Fibroblast of lung (primary cell): ENCODE measurements at places on chromosomes 16 and 17. TPM values are rescaled to one million over a fixed set of nuclear protein-coding genes. Genes with fewer than 3 reads are reported as not detected.
A peak's percentile ranks its signal among the peaks of the same experiment; 100 is the strongest.

TBX2 gene
- 98.1 and 148 TPM in 2 replicates for total RNA-seq

GRCh38 chr16:50440531-50440930 lies 71.7 kb upstream of the BRD7 start:
- no peaks in the 10 kb centered on the region for H3K4me1 ChIP-seq
- no peaks in the 10 kb centered on the region for H3K27me3 ChIP-seq
- no peak overlapping the region for H3K4me3 ChIP-seq
- H3K27ac ChIP-seq, result no peak overlapping the region

KCNH4 gene
- not detected in 2 replicates for total RNA-seq

HS3ST3A1 gene
- 28.5 and 48.7 TPM in 2 replicates for total RNA-seq

- H3K36me3 ChIP-seq, result peaks cover 2% of the 10 kb centered on the region
- DNase-seq, result no peak
- H3K27ac ChIP-seq, result no peak overlapping the region
- no peaks in the 10 kb centered on the region for H3K27me3 ChIP-seq
- peaks cover 24% of the 10 kb centered on the region for H3K4me1 ChIP-seq
Measured at GRCh38 chr16:50209546-50210265, 56.6 kb downstream of the TENT4B start.

GRCh38 chr17:3809135-3809534 lies 8.1 kb upstream of the ITGAE start:
- no peak overlapping the region for H3K27ac ChIP-seq
- no peaks in the 10 kb centered on the region for H3K4me1 ChIP-seq
- H3K4me3 ChIP-seq, result no peak overlapping the region
- peaks cover 9% of the 10 kb centered on the region for H3K36me3 ChIP-seq
- DNase-seq, result no peak

DNA sequence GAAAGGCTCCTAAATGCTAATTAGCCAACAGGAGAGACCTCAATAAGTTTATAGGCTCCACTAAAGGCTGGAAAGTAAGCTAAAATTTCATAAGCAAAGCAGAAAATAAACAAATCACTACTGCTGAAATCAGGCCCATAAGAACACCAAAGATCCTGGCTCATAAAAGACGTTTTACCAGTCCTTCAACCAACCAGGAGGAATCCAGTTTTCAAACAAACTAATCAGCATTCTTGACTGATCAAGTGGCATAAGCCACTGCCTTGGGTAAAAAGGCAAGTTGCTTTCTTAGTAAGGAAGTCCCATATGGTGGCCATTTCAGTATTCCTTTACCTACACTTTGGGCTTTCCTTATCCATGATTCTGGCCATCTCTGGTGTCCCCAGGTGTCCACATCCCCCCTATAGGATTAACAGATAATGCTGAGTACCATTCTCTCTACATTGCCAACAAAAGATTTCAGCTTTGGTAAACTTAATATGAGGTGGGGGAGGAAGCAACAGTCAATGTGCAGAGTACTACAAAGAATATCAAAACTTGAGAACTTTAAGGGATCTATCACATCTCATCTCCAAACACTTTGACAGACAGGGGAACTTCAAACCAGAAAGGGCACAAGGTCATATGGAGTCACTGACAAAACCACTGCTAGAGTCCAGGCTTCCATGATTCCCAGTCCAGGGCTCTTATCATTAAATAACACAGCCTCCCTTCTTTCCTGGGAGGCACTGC lies 1.3 kb downstream of the TOM1L2 start:
- H3K27me3 ChIP-seq, result no peaks in the 10 kb centered on the region
- H3K4me3 ChIP-seq, result peak overlapping the region; percentile 89
- peaks cover 4% of the 10 kb centered on the region for H3K4me1 ChIP-seq
- peak overlapping the region; percentile 79 for H3K27ac ChIP-seq
- DNase-seq, result no peak

- H3K27ac ChIP-seq, result no peak overlapping the region
- H3K4me3 ChIP-seq, result no peak overlapping the region
- H3K4me1 ChIP-seq, result no peaks in the 10 kb centered on the region
Measured at GRCh38 chr16:56192635-56192945, 1.3 kb downstream of the GNAO1 start.

HSF5 gene
- under 0.01 TPM in 2 replicates for total RNA-seq

C17orf58 gene
- total RNA-seq, result 9.2 and 17.0 TPM in 2 replicates

GRCh38 chr16:86602521-86602920 lies 24.2 kb downstream of the FOXL1 start:
- H3K36me3 ChIP-seq, result no peaks in the 10 kb centered on the region
- no peak overlapping the region for H3K27ac ChIP-seq
- DNase-seq, result no peak
- no peaks in the 10 kb centered on the region for H3K27me3 ChIP-seq
- no peak overlapping the region for H3K4me3 ChIP-seq

PYY gene
- 0.33 TPM in 1 of 2 replicates, not detected in the other for total RNA-seq

DNA sequence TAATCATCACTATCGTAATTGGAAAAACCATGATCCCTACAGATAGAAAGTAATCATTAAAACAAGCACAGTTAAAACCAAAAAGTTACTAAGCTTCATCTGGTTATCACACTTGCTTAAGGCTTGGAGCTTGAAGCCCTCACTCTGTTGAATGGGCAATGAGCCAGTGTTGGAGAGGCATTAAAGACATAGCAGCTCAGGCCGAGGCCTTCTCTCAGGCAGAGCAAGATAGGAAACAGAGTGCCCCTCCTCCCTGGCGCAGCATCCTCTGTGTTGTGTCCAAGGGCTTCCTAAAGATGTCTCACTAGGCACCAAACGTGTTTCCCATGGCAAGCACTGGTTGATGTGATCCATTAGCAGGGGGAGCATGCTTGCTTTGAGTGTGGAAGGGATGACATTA lies 34.9 kb upstream of the LGALS9 start:
- no peak for DNase-seq
- H3K27me3 ChIP-seq, result no peaks in the 10 kb centered on the region
- H3K4me3 ChIP-seq, result no peak overlapping the region
- no peaks in the 10 kb centered on the region for H3K4me1 ChIP-seq

SLC6A2 gene
- total RNA-seq, result not detected in 2 replicates

GRCh38 chr17:19338031-19338990 lies 24.2 kb downstream of the B9D1 start:
- peaks cover 12% of the 10 kb centered on the region for H3K4me1 ChIP-seq
- peaks cover 11% of the 10 kb centered on the region for H3K36me3 ChIP-seq
- H3K27ac ChIP-seq, result no peak overlapping the region
- H3K4me3 ChIP-seq, result no peak overlapping the region
- no peaks in the 10 kb centered on the region for H3K27me3 ChIP-seq
- DNase-seq, result peak; percentile 21

GRCh38 chr16:3961449-3961849 lies 80.9 kb upstream of the CREBBP start:
- no peak for DNase-seq
- H3K36me3 ChIP-seq, result peaks cover 9% of the 10 kb centered on the region
- no peak overlapping the region for H3K4me3 ChIP-seq
- H3K27me3 ChIP-seq, result no peaks in the 10 kb centered on the region
- H3K4me1 ChIP-seq, result peaks cover 5% of the 10 kb centered on the region
- peak overlapping the region; percentile 84 for H3K27ac ChIP-seq

MYADML2 gene
- not detected in 2 replicates for total RNA-seq

GRCh38 chr16:58831386-58831785 lies 97.3 kb upstream of the GOT2 start:
- H3K27ac ChIP-seq, result no peak overlapping the region
- no peaks in the 10 kb centered on the region for H3K36me3 ChIP-seq
- H3K4me3 ChIP-seq, result no peak overlapping the region
- H3K4me1 ChIP-seq, result no peaks in the 10 kb centered on the region
- H3K27me3 ChIP-seq, result no peaks in the 10 kb centered on the region

DNA sequence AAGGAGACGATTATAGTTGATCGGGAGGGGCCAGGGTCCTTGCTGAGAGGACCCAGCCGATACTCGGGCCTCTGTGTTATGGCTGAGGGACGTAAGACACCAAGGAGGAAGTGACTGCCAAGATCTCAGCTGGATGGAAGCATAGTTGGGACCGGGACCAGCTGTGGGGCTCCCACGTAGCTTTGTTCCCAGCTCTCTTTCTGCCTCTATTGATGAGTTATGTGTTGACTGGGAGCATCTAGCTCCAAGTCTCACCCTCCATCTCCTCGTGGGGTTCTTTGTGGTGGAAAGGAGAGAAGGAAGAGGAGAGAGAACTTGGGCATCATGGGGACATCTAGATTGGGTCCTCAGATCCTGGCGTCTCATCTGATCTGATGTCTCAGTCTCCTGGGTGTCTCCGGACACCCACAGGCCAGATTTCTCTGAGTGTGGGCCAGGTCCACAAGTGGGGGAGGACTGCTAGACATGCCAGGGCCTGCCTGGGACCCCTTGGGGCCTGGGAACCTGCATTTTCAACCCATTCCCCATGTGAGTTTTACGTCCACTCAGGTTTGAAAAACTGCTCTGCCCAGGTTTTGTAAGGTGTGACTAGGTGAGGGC lies 1.0 kb downstream of the MGRN1 start:
- peak overlapping the region; percentile 74 for H3K4me3 ChIP-seq
- DNase-seq, result no peak
- peaks cover 5% of the 10 kb centered on the region for H3K4me1 ChIP-seq
- no peaks in the 10 kb centered on the region for H3K36me3 ChIP-seq
- H3K27me3 ChIP-seq, result no peaks in the 10 kb centered on the region
- H3K27ac ChIP-seq, result peak overlapping the region; percentile 97

GRCh38 chr17:66466840-66467367 lies 164.5 kb downstream of the PRKCA start:
- no peaks in the 10 kb centered on the region for H3K27me3 ChIP-seq
- peak overlapping the region; percentile 18 for H3K4me3 ChIP-seq
- peaks cover 45% of the 10 kb centered on the region for H3K4me1 ChIP-seq
- no peaks in the 10 kb centered on the region for H3K36me3 ChIP-seq
- peak; percentile 100 for DNase-seq

GRCh38 chr17:31573861-31574260 lies 182.4 kb downstream of the RAB11FIP4 start:
- H3K36me3 ChIP-seq, result peaks cover 23% of the 10 kb centered on the region
- no peak for DNase-seq
- no peak overlapping the region for H3K27ac ChIP-seq
- H3K4me3 ChIP-seq, result no peak overlapping the region

GRCh38 chr16:50841081-50841886 lies 99.4 kb downstream of the CYLD start:
- no peak for DNase-seq
- H3K27me3 ChIP-seq, result peaks cover 4% of the 10 kb centered on the region
- no peak overlapping the region for H3K4me3 ChIP-seq
- H3K36me3 ChIP-seq, result no peaks in the 10 kb centered on the region
- no peaks in the 10 kb centered on the region for H3K4me1 ChIP-seq

DNA sequence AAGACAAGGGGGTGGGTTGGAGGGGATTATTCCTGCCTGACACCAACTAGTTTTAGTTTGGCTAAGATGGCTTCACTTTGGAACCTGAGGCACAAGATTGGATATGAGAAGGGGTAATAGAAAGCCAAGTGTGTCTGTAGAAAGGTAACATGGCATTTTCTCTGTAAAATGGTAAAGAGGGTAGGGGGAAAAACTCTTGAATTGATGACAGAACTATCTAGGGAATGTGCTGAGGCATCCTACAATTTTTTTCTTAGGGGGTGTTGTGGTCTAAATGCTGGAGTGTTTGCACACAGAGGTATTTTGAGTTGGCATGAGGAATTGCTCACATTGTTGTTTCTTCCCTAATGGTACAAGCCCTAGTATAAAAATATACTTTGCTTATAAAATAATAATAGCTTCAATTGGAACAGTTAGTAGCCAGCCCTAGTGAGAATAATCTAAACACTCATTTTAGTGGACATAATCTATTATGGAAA lies 25.8 kb downstream of the YPEL2 start:
- H3K27ac ChIP-seq, result no peak overlapping the region
- H3K4me1 ChIP-seq, result peaks cover 11% of the 10 kb centered on the region
- no peaks in the 10 kb centered on the region for H3K36me3 ChIP-seq
- no peaks in the 10 kb centered on the region for H3K27me3 ChIP-seq

DNA sequence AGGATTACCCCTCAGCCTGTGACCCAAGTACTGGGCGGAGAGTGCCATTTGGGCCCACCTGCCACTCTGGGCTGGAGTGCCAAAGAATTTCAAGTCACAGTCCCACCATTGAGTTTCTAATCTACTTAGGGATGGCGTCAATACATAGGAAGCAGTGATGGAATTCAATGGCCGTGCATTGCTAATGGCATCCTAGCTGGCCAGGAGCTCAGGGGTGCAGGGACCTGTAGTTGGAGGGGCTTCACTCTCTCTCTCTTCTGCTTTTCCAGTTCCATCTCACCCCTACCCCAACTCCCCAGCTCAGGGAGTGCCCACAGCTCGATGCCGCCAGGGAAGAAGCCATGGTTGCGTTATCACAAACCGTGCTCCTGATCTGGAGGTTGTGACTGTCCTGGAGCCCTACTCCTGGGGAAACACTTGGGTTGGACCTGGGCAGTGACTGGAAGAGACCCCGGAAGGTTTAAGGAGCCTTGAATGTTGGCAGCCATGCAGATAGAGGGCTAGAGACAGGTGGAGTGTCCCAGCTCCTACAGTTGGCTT lies 2.4 kb downstream of the MMP15 start:
- no peak for DNase-seq
- peaks cover 13% of the 10 kb centered on the region for H3K27me3 ChIP-seq
- peaks cover 2% of the 10 kb centered on the region for H3K4me1 ChIP-seq
- H3K27ac ChIP-seq, result no peak overlapping the region
- no peaks in the 10 kb centered on the region for H3K36me3 ChIP-seq
- H3K4me3 ChIP-seq, result no peak overlapping the region

ALOX12 gene
- 0.17 and 0.26 TPM in 2 replicates for total RNA-seq

EVI2A gene
- 11.8 and 22.8 TPM in 2 replicates for total RNA-seq

DNA sequence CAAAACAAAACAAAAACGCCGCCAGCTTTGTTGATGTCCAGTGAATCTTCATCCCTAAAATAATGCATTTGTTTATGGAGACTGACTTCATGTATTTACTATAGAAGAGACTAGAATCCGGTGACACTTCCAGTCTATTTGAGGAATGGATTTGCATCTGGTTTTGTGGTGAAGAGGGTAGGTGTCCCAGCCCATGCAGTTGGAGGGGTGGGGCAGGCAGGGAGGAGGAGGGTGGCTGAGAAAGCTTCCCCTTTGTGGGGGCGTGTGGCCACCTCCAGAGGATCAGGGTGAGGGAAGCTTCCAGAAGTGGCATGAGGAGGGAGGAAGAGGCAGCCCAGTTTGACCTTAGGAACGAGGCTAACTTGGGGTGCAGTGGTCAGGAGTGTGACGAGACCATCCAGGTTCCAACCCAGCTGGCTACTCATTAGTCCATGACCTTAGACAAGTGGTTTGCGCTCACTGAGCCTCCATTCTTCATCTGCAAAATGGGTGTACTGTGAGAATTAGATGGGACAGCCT lies 69.5 kb downstream of the CMIP start:
- no peak overlapping the region for H3K27ac ChIP-seq
- no peak for DNase-seq

GRCh38 chr16:4016658-4017057 lies 99.6 kb downstream of the ADCY9 start:
- H3K4me1 ChIP-seq, result peaks cover 11% of the 10 kb centered on the region
- H3K27ac ChIP-seq, result no peak overlapping the region
- H3K36me3 ChIP-seq, result no peaks in the 10 kb centered on the region
- DNase-seq, result peak; percentile 7
- no peak overlapping the region for H3K4me3 ChIP-seq

CSH2 gene
- total RNA-seq, result not detected in 2 replicates

GRCh38 chr16:85514295-85514597 lies 98.9 kb upstream of the GSE1 start:
- peaks cover 33% of the 10 kb centered on the region for H3K4me1 ChIP-seq
- H3K27me3 ChIP-seq, result no peaks in the 10 kb centered on the region
- H3K36me3 ChIP-seq, result no peaks in the 10 kb centered on the region
- no peak for DNase-seq

- no peak for DNase-seq
- peaks cover 5% of the 10 kb centered on the region for H3K27me3 ChIP-seq
- H3K4me1 ChIP-seq, result no peaks in the 10 kb centered on the region
- H3K4me3 ChIP-seq, result no peak overlapping the region
- H3K36me3 ChIP-seq, result no peaks in the 10 kb centered on the region
- no peak overlapping the region for H3K27ac ChIP-seq
Measured at GRCh38 chr17:78529871-78530670, 47.1 kb downstream of the DNAH17 start.

GRCh38 chr17:40497695-40498094 lies 3.7 kb downstream of the TNS4 start:
- peak; percentile 46 for DNase-seq
- no peak overlapping the region for H3K27ac ChIP-seq
- H3K27me3 ChIP-seq, result peaks cover 1% of the 10 kb centered on the region
- peaks cover 7% of the 10 kb centered on the region for H3K4me1 ChIP-seq
